Cortex of kidney (tissue), 1 donor: ENCODE measurements at places on chromosomes 1 and 21.

DNA sequence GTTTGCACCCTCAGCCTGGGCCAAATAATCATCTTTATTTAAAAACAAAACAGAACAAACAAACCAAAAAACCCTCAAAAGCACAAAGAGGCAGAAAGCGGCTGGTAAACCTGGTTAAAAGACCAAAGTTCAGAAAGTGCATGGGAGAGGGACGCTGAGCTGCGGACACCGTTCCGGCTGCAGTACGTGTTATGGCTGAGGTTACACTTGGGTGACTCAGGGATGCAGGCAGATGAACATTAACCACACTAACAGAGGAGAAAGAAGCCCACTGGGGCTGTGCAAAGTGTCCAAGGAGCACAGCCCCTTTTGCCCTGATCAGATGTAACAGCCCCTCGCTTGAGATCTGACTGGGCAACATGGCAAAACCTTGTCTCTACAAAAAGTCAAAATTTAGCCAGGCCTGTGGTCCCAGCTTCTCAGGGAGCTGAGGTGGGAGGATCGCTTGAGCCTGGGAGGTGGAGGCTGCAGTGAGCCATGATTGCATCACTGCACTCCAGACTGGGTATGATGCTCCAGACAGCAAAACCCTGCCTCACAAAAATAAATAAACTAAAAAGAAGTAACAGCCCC is 28.3 kb downstream of the GPR157 start:
- no peak for DNase-seq

DNA sequence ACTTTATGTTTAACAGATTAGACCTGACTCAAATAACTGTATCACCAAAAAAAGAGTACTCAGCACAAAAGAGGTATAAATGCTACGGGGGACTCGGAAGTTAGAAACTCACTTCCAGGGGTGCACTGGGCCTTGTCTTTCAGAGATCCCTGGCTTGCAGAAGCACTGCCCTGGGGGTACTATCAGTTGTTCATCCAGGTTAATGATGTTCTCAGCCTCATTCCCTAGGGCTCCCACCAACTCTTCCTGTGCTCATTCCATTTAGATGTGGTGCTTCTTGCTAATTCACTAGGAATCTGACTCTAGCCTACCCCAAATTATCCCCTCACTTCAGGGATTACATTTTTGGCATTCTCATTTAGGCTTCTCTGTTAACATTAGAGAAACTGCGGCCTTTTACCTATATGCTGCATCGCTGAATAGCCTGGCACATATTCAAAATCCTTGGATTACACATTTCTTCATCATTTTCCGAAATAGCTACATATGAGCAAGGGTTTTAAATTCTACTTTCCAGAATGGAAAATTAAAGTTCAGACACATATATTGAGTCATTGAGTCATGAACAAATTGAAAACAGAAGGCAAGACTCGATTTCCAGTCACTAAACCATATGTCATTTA is 338.5 kb downstream of the KCTD3 start:
- no peak for DNase-seq

GRCh38 chr1:160963521-160963920 is 8.9 kb upstream of the ITLN2 start:
- DNase-seq: no peak

DNA sequence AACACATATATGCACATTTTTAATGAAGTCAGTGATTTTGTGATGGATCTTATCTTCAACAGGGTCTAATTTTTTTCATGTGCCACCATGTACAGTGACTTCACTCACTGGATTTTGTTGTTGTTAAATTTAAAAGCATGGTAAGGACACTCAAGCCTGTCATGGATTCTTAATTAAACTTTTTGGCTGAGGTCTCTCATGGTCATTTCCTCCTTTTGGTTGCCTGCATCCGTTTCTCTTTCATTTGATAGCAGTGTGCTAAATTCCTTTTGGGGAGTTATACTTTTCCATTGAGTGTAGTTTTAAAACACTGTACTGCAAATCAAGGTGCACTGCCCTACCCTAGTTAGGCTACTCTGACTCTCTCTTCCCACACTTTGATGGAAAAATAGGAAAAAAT is 13.2 kb upstream of the CRB1 start:
- DNase-seq: no peak

DNA sequence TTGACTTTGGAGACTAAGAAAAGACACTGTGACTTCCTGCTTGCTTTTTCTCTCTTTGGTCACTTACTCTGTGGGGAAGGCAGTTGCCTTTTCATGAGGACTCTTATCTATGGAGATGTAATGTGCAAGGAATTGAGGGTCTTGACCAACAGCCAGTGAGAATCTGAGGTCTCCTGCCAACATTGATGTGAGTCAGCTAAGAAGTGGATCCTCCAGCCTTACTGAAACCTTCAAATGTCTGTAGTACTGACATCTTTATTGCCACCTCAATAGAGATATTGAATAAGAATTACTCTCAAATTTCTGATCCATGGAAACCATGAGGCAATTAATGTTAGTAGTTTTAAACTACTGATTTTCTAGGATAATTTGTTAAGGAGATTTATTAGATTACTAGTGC is 598.4 kb downstream of the ADGRL2 start:
- no peak for DNase-seq
